ENCODE measurements at places on chromosomes 7 and 10.

- DNase-seq, result no peak
These were observed 100.6 kb upstream of the PDE1C start for GRCh38 chr7:32170838-32171237.

GRCh38 chr10:2077231-2077630 is 339.9 kb upstream of the ADARB2 start:
- no peak for DNase-seq

DNA sequence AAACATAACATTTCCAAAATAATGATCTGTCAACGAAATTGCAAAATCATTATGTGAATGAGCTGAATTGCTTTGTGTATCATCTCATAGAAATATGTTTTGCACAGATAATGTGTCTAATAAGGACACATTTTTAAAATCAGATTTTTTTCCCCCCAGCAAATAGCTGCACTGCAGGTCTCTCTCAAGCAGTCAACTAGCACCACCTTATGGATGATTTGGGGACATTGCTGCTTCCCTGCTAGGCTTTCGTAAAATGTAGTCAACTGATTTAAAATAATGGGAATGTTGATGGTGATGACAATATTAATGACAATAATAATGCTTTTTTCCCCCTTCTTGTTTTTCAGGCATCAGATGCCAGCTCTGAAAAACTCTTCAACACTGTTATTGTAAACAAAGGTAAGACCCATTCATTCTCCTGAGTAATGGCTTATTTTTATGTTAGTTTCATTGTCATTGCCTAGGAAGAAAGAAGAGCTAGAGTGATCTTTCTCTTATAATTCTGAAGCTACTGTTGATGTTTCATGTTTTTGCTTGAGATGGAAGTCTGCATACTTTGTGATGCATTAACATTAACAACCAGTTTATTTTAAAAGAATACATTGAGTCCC is 433.6 kb upstream of the GALNT17 start:
- peak; percentile 20 for DNase-seq

DNA sequence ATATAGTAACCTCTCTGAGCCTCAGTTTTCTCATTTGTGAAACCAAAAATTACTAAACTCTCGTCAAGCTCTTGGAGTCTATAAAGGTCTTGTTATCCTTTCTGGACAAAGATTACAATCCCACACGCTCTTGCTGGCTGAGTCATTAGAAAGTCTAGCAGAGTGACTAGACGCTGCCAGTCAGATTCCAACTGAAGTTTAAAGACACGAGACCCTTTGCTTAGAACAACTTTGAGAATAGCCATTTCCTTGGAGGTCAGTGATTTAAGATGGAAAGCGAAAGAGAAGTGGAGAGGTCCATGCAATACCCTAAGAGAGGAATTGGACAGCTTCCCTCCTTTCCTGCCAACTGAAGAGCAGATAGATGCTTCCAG is 119.5 kb downstream of the APBB1IP start:
- DNase-seq, result no peak

DNA sequence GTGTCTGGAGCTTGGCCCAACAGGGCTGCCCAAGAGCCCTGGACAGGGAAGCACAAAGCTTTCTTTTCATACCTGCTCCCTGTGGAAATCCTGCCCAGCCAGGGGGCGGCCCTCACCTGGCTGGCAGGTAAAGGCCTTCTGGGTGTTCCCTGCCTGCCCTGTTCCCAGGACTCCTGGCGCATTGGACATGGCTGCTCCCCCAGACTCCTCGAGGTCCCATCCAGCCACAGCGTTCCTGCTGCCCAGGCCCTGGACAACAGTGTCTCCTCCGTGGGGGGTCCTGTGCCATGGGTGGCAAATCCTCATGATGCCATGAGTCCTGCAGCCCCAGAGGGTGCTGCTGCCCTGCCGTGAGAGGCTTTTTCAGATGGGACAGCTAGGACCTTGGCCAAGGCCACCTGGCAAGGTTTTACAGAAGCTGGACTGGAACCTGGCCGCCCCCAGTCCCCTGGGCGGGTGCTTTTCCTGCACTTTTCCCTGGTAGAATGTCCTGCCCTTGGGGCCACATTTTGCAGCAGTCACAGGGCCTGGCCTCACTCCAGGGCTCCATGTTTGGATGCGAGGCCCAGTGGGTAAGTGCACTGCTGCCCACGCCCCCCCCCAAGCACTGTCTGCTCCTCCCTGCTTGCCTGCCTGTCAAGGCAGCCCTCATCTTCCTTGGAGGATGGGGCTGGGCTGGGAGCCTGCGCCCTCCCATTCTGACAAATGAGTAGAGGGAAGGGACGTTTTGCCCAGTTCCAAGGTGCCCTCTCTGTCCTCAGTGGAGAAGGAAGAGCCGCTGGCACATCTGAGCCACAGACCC is 60.7 kb downstream of the LHPP start:
- no peak for DNase-seq

GRCh38 chr7:21305455-21306235 is 122.2 kb upstream of the SP4 start:
- no peak for DNase-seq

DNA sequence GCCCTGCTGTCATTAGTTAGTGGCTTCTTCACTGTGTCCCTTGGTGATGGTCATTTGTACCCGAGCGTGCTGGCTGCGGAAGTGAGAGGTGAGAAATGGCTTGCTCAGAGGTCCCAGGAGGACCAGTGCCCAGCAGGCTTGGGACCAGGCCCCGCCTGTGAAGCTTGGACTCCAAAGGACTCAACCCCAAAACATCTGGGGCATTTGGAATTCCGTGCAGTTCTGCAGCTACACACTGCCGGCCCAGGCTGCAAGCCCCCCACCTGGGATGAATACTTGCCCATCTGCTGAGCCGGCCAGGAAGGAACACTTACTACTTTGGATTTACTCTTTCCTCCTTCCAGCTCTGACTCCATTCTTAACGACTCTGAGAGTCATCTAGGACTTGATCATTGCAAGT is 18.0 kb downstream of the ECHDC3 start:
- DNase-seq, result no peak

DNA sequence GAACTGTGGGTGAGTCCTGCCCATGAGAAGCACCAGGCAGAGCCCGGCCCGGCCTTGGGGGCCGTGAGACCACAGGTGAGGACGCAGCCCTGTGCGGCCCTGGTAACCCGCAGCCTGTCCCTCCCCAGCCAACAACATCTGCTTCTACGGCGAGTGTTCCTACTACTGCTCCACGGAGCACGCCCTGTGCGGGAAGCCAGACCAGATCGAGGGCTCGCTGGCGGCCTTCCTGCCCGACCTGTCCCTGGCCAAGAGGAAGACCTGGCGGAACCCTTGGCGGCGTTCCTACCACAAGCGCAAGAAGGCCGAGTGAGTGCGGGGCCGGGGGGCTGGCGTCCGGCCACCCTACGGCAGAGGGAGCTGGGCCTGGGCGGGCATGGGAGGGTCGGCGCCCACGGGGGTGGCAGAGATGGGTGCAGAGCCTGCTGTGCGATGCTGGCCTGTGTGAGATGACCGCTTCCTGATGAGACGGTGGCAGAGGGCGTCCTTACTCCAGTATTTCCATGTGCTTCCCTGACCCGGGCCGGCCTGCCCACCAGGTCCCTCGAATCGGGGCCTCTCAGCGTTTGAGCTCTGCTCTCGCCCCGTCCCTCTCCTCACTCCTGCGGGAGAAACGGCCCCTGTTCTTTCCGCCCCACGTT is 34.1 kb upstream of the FOXL3 start:
- DNase-seq, result no peak

DNA sequence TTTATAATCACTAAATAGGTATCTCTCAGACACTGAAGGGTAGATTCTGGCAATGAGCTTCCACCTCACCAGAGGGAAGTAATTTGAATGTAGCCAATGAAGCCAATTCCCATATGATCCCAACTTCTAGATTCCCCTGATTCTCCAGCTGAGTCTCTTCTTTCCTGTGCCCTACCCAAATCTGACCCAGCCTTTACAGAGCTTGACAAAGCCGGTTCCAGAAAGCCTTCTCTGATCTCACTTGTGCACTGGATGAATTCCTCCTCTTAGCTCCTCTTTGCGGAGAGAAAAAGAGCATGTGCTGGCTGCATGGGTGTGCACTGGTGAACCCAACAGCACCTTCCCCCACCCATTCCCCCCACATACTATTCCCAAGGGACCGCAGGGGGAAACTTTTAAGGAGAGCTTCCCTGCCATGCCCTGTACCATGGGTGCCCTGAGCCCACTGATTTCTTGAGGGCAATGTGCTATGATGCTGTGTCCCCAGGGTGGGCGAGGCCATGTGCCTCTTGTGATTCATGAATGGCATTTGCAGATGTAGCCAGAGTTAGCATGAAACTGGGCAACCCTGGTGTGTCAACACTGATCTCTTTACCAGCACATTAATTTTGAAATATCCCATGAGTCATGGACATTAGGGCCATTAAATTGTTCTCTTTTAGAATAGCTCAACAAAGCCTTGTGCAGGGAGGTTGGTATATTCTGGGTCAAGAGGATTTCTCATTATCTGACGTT is 50.4 kb upstream of the PLEKHA1 start:
- DNase-seq, result no peak
